ENCODE measurements at places on chromosomes 12 and 14.

DNA sequence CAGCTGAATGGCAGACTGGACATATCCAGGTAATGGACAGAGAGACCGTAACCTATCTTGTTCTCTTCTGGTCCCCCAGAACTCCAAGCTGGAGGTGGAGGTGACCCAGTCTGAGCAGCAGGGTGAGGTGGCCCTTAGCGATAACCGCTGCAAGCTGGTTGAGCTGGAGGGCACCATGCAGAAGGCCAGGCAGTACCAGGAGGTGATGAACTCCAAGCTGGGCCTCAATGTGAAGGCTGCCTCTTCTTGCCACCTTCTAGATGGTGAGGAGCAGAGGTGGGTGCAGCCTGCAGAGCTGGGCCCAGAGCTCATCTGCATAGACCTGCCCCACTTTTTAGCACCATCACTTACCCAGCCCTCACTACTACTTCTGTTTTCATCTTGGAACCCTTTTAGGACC lies 7.2 kb upstream of the KRT86 start:
- DNase-seq = no peak

- no peak for DNase-seq
Observed at GRCh38 chr14:81452341-81453133, 52.4 kb upstream of the STON2 start.

DNA sequence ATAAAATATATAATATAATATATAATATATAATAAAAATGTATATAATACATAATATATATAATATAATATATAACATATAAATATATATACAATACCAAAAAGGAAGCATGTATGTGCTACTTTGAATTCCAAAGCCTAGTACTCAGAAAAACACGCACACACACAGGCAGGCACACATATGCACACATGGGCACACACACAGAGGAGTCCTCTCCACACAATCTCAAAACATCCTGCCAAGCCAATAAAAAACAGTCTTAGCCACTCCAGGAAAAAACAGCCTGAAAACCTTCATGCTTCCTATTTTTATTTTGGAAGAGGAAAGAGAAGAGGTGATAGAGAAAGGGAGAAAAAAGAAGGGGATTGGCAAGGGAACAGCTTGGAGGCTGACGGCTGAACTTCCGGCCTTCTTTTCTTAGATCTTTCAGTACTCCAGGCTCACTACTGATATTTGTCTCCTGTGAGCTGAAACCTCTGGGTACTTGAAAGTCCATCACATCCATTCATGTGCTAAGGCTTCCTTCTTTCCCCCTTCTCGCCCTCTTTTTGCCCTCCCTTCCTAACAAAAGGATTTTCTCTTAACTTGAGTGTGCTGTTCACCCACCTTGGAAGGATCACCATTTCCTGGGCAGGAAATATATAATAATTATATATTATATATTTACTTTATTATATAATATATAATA lies 394.2 kb downstream of the NUAK1 start:
- no peak for DNase-seq

DNA sequence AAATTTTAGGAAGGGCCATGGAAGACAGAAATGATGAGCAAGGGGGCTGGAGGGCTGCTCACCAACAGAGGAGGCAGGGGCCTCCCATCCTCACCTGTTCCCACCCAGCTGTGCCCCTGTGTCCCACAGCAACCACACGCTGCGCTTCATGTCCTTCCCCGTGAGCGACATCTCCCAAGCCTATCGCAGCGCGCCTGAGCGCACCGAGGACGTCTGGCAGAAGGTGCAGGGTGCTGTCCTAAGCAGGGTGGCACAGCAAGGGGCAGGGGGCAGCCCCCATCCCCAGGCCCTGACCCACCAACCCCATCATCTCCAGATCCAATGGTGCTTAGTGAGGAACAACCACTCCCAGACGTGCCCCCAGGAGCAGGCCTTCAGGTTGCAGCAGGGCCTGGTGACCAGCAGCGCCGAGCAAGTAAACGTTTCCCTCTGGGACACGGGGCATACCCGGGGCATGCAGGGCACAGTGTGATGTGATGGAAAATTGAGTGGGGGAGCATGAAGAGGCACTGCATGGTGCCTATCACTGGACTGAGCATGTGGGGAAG lies 8.1 kb downstream of the CARMIL3 start:
- no peak for DNase-seq

DNA sequence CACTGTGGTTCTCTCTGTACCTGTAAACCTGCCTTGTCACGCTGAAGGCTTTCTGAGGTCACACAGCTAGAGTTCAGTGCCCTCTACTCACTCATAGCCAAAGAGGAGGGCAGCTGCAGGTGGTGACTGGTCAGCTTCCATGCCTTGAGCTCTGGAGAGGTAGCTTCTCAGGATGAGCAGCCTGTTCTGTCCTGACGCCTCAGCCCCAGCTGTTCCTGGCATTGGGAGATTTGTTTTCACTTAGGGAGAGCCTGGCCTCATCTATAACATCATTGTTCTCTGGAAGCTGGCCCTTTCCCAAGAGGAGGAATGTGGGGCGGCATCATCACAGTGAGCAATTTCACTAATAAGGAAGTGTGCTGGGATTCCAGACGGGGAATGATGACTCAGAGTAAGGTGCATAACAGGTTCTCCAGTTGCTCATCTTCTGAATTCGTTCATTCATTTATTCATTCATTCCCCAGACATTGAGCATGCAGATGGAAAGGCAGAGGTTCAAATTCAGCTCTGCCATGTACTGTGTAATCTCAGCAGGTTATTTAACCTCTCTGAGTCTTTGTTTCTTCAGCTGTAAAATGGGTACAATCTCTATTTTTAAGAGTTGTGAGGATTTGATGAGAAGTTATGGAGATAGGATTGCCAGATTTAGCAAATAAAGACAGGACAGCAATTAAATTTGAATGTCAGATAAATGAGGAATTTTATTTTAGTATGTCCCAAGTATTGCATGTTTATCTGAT lies 255.8 kb upstream of the CRY1 start:
- DNase-seq = no peak

GRCh38 chr12:50057896-50058670 lies 687 bp downstream of the ASIC1 start:
- DNase-seq = no peak

- no peak for DNase-seq
Observed at GRCh38 chr12:114167431-114167830, 201.3 kb upstream of the RBM19 start.

DNA sequence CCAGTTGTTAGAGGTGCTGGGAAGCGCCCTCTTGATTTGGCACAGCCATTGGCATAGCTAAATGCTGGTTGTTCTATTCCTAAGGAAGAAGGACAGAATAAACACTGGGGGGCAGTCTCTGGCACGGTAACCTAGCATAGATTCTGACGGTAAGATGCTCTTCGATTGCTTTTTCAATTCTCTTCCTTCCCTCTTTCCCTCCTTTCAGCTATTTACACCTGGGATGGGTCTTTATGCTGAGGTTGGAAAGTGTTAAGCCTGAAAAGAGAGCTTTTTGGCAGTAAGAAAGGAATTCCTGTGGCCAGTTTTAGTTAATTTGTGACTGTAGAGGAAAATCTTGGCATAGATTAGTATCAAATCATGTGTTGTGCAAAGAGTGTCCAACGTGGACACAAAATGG lies 162.8 kb downstream of the SNAPC1 start:
- no peak for DNase-seq

GRCh38 chr12:24760162-24760561 lies 188.7 kb downstream of the BCAT1 start:
- DNase-seq = peak; percentile 29
